ENCODE measurements at places on chromosomes 7 and 10.

DNA sequence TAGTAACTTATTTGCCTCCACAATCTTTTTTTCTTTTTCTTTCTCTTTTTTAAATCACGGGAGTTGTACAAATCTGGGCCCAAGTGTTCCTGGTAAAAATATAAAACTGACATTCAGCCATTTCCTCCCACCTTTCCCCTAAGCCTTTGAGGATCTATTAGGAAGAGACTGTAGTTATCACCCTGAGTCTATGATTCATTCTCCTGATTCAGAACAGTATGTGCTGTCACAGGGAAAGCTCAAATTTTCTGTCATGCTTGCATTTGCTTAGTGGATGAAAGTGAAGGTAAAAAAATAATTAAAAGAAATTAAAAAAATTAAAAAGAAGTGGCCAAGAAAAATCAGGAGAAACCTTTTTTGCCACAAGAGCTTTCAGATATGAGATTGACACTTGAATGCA lies 71.7 kb downstream of the KIF20B start:
- DNase-seq = no peak

DNA sequence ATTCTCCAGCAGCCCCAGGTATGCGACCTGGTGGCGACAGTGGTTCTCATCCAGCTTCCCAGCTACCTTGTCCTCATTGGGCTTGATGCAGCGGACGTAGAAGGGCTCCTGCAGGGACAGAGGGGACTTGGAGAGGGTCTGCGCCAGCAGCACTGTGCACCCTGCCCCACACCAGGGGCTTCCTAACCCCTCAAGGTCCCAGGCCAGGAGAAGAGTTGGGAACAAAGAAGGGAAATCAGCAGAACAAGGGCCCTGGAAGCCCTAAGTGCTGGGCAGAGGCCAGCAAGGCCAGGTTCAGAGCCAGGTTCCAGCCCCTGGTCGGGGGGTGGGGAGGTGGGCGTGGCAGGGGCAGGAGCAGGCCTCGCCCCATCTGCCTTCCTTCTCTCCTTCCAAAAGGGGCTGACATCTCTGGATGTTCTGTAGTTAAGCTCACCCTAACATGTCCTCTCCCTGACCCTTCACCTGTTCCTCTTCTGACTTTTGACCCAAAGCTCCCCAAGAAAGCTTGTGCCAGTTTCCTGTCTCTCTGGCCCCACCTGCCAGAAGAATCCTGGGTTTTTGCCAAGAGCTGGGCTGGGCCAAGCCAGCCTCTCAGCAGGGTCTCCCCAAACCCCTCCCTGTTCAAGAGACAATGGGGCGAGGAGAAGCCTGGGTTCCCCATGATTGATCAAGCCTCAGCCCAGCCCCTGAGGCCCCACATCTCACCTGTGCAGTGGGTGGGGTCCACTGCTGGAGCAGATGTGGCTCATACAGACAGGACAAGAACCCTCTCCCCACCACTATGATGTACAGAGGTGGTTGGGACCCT lies 11.9 kb downstream of the MYO1G start:
- DNase-seq = no peak

DNA sequence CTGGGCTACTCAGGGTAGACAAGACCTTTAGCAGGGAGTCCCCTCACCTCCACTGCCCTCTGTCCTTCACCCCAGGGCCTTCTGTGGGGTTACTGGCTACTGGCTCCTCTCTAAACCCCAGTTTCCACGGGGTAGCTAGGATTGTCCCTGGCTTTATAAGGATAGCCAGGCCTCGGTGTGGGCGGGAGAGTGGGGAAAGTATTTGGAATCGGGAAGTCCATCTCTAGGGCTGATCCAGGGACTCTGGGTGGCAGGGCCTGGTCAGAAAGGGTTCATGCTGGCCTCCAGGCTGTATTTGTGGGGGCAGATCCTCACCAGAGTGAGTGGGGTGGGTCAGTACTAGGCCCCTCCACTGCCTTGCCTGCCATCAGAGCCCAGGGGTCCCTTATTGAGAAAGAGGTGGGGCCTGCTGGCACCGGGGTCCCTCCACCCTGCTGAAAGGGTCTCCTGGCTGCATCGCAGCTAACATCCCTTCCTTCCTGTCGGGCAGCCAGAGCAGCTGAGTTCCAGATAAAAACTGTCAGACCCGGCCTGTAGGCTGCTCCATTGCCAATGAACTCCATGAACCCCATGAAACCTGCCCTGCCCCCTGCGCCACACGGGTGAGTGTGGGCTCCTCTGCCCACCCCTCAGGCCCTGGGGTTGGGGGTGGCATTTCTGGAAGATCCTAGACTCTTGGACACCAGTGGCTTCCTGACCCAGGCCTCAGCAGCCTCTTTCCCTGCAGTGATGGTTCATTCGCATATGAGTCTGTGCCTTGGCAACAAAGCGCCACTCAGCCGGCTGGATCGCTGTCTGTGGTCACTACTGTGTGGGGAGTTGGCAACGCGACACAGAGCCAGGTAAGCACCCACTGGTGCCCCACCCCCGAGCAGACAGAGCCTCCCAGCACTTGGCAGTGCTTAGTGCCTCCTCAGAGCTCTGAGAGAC lies 7.3 kb downstream of the ZMIZ2 start:
- DNase-seq = no peak

GRCh38 chr7:70738151-70738885 lies 393.6 kb upstream of the GALNT17 start:
- no peak for DNase-seq

DNA sequence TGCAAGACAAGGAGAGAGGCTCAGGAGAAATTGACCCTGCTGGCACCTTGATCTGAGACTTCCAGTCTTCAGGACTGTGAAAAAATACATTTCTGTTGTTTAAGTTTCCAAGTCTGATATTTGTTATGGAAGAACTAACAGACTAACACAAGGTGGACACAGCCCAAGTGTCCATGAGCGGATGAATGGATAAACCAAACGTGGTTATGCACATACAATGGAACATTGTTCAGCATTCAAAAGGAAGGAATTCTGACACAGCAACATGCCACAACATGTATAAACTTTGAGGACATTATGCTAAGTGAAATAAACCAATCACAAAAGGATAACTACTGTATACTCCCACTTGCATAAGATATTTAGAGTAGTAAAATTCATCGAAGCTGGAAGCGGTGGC lies 76.5 kb downstream of the FAM13C start:
- no peak for DNase-seq

Measured in NCI-H1092 (cell line).